ENCODE measurements at places on chromosomes 5 and 9.

GRCh38 chr5:54651482-54652076, 134.0 kb downstream of the SNX18 start:
- DNase-seq: no peak

DNA sequence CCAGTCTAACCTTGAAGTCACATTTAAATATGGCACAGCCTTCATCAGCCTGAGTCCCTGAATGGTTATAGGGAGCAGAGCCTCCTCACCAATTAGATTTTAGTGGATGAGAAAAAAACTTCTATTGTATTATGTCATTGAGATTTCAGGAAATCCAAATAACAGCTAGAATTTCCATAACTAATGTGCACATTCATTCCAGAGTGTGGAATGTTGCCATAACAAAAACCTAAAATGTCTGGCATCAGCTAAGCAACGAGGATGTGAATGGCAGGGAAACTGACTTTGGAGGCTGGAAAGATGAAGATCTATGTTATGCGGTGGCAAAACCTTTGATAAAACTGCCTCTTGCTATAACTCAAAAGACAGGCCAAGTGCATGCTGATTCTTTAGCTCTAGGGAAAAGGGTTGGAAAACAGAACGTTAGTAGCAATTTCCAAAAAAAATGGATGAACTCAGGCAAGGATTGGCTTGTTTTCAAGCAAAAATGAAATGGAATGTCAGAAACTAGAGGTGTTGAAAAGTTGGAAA, 91.3 kb upstream of the NFIB start:
- DNase-seq: no peak

- no peak for DNase-seq
Measured at GRCh38 chr5:128403333-128403732, 134.7 kb downstream of the FBN2 start.

- peak; percentile 32 for DNase-seq
Measured at GRCh38 chr5:35438786-35439185, 178.9 kb upstream of the SPEF2 start.

DNA sequence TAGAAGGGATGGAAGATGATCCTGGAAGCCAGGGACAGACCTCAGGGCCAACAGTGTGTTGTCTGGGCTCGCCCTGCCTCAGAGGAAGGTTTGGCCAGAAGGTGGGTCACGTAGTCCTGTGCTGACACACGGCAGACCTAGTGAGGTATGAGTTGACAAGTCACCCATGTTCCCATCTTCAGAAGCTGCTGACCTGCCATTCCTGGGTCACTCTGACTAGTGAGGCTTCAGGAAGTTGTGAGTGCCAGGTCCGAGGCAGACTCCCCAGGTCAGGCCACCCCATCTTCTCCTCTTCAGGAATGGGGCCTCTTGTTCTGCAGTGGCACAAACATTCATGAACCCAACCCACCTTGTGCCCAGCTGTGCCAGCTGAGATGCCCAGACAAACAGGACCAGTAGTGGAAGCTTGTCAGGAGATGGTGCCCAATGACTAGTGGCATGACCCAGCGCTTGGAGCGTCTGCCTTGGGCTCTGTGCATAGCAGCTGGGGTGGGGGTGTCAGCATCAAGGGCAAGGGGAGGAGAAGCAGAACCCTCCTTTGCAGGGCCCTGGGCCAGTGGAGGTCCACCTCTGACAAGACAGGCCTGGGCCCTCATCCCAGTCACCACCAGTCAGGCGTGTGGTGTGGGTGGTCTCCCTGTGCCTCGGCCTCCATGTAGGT, 16.8 kb upstream of the ANGPTL2 start:
- no peak for DNase-seq
